D341Med (cell line): ENCODE measurements at places on chromosomes 12 and 14.
A peak's percentile ranks its signal among the peaks of the same experiment; 100 is the strongest.

DNA sequence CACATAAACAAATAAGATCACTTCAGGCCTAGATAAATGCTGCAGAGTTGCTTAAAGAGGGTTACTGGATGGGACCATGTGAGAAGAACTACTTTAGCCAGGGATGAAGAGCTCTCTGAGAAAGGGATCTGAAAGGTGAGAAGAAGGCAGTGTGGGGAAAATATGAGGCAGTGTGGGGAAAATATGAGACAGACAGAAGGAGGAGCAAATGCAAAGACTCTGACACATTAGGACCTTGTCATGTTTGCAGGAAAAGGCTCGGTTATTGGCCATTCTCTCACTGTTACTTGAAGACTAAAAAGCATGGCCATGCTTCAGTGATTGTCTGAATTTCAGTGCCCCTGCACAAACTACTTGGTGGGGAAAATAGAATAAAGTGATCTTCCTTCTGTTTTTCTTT is 22.7 kb upstream of the TRIM9 start:
- no peak for DNase-seq

GRCh38 chr12:82961835-82962234 is 275.1 kb downstream of the TMTC2 start:
- no peak for DNase-seq

DNA sequence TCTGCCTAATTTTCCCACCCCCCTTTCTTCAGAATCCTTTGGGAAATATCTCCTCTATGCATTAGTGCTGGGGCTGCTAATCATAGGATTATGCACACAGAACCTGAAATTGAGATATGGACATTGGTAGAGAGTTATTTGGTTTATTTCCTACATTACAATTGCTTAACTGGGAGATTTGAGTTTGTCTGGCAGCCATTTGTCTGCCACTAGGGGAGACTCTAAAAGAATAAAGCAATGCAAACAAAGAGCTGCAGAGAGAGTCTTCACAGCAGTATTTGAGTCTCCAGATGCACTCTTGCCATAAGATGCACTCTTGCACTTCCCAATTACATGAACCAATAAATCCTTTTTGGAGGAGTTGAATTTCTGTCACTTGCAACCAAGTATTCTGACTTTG is 12.0 kb upstream of the PCNX4 start:
- no peak for DNase-seq

- DNase-seq, result no peak
Observed at GRCh38 chr14:94581127-94581999, at the start of gene SERPINA5. Gene SERPINA5 (plus strand): TSS chr14:94581426. CDS start chr14:94587363, 5,937 bp downstream.

GRCh38 chr12:10310926-10311720 is 3.5 kb downstream of the KLRD1 start:
- no peak for DNase-seq

DNA sequence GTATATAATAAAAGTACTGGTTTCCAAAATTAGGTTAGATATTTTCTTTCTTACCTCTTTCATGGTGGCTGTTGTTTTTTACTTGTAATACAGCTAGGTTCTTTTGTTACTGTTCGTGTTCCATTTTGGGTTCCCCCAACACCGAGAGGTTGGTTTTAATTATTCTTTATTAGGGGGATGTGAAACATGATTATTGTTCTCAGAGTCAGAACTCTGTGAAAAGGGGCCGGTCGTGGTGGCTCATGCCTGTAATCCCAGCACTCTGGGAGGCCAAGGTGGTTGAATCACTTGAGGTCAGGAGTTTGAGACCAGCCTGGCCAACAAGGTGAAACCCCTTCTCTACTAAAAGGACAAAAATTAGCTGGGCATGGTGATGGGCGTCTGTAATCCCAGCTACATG is 108.1 kb downstream of the BICD1 start:
- DNase-seq, result no peak

- DNase-seq, result no peak
Observed at GRCh38 chr12:93824514-93825500, 147.6 kb downstream of the CRADD start.

- DNase-seq, result no peak
Observed at GRCh38 chr12:91579516-91580263, 397.1 kb upstream of the DCN start.

DNA sequence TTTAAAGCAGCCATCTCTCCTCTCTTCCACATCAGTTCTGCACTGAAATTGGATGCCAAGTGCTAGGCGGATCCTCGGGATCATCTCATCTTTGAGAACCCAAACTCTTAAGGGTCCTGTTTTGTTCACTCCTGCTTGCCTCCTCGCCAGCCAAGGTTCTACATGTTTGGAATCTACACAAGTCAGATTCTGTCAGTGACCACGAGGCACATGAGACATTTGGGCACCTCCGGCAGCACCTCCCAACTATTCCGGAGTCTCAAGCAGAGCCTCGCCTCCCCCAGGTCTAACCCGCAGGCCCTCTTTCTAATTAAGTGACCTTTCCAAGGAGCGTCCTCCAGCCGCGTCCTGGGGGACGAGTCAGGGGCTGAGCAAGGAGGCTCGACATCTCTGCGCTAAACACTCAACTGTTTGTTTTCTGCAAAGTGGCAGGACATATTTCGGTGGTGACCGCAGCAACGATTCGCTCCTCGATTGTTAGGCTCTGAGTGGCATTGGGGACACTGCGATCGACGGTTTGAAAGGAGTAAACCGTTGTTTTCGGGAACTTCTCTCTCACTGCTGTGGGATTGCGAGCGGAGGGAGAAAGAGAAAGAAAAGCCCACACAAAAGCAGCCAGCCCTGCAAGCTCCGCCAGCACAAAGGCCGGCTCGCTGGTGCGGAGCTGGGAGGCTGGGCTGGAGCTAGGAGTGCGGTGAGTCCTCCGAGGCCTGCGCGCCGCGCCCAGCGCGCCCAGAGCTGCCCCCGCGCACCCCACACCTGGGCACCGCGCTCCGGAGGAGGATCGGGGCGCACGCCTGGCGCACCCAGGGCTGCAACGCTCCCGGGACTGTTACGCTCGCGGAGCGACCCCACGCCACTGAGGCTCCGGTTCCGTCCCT is 640 bp downstream of the ARMH4 start:
- DNase-seq, result peak; percentile 71

DNA sequence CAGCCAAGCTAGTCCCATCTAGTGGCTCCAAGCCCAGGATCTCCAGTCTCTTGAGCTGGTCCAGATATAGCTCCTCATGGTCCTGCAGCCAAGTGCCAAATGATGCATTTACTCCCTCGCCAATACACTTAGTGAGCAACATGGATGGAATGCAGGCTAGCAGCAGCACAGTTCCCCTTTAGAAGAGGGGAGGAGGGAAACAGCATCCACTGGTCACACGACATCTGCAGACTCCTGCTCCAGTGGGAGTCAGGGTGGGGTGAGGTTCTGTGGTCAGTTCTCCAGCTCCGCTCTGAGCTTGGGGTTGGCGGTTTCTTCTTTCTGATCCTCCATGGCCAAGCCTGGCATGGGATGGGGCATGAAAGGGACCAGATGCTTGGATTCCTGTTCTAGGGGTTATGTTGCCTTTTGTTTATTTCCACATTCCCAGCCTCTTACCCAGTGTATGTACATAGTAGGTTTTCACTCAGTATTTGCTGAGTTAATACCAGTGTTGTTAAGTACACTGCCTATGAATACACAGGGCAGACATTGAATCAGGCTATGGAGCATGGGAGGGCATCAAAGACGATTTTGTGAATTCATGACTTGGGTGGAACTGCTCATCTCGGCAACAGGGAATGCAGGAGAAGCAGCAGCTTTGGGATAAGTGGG is 57.3 kb downstream of the GALNT16 start:
- no peak for DNase-seq
